Stimulated activated CD8-positive, alpha-beta memory T cell treated with anti-CD3 and anti-CD28 coated beads, Interleukin-4, amount 100 ng/mL, for 1 hour (primary cell): ENCODE measurements at places on chromosomes 2 and 18.

GRCh38 chr2:42359965-42360483 lies 993 bp downstream of the COX7A2L start:
- DNase-seq = no peak

DNA sequence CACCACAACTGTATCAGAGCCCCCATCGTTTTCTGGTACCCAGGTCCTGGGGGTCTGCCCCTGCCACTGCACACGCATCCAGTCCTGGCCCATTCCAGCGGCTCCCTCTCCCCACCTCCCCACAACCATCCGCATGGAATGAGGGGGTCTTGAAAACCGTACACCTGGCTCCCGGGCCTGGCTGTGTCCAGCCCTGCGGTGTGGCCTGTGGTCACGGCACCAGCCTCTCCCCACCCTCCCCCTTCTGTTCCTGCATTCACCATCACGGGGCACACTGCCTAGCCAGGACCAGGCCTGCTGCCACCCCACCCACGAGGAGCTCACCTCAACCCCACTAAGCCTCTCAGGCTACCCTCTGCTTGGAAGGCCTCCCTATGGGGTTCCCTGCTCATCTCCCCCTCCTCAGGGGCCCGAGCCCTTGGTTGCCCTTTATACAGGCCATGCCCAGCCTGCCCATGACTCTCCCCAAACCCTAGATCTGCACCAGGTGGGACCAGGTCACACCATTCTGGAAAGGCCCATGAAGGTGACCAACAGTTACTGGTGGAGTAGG lies 11.4 kb downstream of the GPR35 start:
- no peak for DNase-seq

GRCh38 chr2:120432293-120432975 lies 86.5 kb downstream of the INHBB start:
- no peak for DNase-seq

DNA sequence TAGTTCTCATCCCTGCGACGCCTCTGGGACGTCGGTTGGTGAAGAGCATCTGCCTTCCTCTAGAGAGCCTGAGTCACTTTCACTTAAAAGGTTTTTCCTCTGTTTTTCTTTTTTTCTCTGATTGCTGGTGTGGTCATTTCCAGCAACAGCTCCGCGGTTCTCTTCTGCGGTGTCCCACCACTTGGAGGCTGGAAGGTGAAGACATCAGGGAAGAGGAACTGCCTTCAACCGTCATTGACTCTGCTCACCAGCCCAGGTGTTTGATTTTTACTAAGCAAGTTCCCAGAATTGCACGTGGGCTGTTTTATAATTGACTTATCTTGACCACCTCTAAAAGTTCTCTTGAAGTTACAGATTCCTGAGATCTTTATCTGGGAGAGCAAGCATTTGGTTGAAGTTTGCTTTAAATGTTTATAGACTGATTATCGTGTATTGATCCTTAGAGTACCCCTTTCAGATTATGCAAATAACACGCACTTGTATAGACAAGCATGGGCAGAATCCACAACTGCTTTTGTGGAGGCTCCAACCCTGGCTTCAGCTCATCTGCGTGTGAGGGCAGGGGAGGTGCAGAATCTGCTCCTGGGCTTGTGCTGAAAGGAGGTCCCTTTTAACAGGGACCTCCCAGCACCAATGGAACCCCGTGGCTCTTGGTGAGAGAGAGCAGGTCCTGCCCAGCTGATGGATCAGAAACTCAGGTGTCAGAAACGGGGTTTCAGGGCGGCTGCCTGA lies 3.5 kb downstream of the CTDP1 start:
- DNase-seq = no peak

GRCh38 chr18:34817636-34818035 lies 107.5 kb downstream of the DTNA start:
- DNase-seq = no peak

GRCh38 chr18:32040936-32041335 lies 22.3 kb downstream of the RNF125 start:
- DNase-seq = peak; percentile 38

- DNase-seq = no peak
These were observed 42.7 kb upstream of the REG3G start for GRCh38 chr2:78982638-78983330.

- no peak for DNase-seq
These were observed 21.7 kb downstream of the TNP1 start for GRCh38 chr2:216838151-216838550.

DNA sequence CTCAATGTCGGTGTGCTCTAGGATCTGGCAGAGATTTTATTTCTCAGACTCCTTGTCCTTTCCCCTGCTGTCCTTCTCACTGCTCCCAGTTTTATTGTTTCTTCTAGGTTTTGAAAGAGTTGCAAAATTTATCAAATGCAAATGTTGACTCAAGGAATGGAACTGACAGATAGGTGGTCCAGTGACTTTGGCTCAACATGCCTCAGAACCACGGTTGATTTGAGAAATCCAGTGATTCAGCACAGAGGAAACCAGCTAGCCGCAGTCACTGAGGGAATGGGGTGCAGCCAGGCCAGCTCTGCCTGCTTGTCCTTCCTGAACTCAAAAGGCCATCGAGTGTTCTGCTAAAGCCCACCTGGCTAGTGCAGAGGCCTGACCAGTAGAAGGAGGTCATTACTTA lies 125.7 kb upstream of the LYPD6 start:
- DNase-seq = no peak

- no peak for DNase-seq
These were observed 452.7 kb downstream of the TGIF1 start for GRCh38 chr18:3902676-3903075.

DNA sequence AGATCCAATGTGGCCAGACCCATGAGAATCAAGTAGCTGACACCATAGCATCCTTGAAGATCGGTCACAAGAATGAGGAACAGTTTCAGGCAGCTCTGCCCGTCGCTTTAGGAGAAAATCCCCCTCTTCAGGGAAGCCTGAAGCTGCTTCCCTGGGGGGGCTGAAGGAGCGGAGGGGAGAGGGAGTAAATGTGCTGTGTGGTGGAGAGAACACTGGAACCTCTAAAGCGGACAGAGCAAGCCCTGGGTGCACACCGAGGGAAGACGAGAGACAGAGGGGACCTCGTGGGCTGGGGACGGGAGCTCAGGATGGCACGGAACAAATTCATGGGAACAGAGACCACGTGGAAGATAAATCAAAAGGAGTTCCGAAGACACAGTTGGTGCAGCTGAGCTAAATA lies 154.3 kb downstream of the NDUFA10 start:
- no peak for DNase-seq

DNA sequence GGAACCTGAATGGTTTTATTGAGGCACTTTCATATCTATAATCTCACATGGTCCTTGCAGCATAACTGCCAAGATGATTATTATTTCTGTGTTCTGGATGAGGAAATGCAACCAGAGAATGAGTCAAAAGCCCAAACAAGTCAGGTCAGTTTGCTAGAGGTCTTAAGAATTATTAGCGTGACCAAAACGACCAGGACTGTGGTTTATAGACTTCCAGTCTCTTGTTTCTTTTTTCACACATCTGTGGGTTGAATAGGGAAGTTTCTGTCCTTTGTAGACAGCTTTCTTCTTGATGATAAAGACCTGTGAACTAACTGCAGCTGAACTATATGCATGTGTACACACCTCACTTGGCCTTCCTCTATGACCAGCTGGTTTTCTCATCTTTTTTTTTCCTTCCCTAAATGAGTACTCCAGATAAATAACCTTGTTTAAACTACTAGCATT lies 13.9 kb downstream of the ADAM23 start:
- no peak for DNase-seq

GRCh38 chr2:152657043-152657442 lies 60.2 kb downstream of the PRPF40A start:
- no peak for DNase-seq

DNA sequence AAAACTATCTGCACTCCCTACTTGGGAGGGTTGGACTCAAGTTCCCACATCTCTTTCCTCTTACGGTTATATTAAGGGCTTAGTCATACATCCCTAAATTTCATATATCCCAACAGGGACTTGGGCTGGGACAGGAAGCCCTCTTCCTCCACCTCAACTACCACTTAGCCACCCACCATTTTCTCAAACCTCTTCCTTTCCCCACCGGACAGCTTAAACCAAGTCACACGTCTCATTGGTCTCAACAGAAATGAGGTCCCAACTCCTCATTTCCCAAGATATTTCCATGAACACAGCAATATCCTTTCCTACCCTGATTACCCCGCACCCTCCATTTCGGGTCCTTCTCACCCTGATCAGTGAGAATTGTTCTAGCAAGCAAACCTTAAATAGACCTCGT lies 736 bp downstream of the ZSCAN30 start:
- DNase-seq = no peak

- no peak for DNase-seq
These were observed 59.7 kb downstream of the EPC2 start for GRCh38 chr2:148704247-148704646.
